Cortex of kidney (tissue), 1 donor: ENCODE measurements at places on chromosomes 7 and 10.

- DNase-seq: no peak
Observed at GRCh38 chr10:31353574-31353973, 34.6 kb downstream of the ZEB1 start.

GRCh38 chr10:71854031-71854430 is 3.0 kb upstream of the PSAP start:
- DNase-seq: no peak

- DNase-seq: no peak
Observed at GRCh38 chr10:123746061-123746460, 79.9 kb downstream of the GPR26 start.

DNA sequence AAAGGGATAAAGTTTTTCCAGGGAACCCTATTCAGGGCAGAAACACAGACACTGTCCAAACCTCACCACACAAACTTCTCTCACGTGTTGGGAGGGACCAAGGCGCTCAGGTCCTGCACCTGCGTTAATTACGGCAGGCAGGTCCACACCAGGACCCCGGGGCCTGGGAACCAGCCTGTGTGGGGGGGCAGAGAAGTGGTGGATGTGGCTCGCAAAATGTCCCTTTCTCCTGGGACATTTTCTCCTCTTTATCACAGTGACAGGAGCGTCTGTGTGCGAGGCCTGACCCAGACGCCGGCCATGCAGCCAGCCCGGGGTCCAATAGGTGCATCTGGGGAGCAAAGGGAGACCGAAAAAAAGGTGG is 73.4 kb upstream of the ZNF722 start:
- DNase-seq: no peak

- no peak for DNase-seq
Observed at GRCh38 chr10:33112831-33113455, 154.9 kb upstream of the ITGB1 start.

DNA sequence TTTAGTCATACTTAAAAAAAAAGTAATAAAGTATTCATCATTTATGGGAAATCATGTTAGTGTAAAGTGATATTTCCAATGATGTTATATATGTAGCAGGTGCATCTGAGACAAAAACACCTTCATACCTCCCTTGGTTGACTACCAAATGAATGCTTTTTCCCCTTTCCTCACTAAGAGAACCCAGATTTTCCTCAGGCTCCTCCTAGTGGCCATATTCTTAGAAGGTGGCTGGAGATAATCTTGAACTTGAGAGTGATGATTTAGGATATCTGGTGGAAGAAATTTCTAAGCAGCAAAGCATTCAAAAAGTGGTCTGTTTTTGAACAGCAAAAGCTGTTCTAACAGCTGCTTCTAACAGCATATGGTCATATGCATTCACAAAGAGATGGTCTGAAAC is 16.8 kb upstream of the DNAH11 start:
- no peak for DNase-seq

GRCh38 chr7:75756991-75757676 is 14.9 kb downstream of the CCL26 start:
- DNase-seq: no peak

DNA sequence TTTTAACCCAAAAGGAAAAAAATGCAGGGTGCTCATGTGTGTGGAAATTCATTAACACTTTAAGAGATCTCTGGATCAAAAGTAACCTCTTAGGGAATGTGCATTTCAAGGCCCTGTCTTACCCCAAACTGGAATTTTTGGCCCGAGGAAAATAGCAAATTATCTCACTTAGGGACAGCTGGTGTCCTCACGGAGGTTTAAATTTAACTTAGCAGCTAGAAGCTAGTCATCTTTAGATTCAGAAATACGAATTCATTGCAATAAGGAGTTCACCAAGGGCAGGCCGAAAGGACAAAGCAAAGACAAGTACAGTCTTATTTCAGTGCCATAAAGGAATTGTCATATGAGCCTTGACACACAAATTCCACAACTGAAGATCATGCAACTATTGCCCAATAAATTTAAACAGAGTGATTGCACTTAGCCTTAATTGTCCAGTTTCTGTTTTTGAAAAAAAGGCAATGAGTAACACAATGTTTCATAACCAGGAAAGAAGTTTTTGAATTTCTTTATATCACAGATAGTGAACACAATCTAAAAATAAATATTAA is 22.4 kb upstream of the SEMA3C start:
- DNase-seq: no peak

GRCh38 chr10:119362122-119362521 is 154.8 kb downstream of the GRK5 start:
- no peak for DNase-seq
